ENCODE measurements at places on chromosomes 16 and 17.

DNA sequence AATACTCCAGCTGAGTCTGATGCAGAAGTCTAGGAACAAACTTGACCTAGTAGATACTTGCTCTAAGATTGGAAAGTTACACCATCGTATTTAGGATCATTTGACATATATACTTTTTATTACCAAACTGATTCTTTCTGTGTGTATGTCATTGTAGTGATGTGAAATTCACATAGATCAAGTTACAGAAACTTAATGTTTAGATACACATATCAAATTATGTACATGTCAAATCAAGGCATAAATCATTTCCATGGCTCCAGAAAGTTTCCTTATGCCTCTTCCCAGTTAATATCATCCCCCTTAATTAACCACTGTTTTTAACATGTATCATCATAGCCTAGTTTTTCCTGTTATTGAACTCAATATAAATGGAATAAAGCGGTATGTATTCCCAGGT lies 292.0 kb upstream of the CDH11 start:
- H3K27me3 ChIP-seq, result no peaks in the 10 kb centered on the region
- no peaks in the 10 kb centered on the region for H3K4me1 ChIP-seq
- no peak overlapping the region for H3K4me3 ChIP-seq
- DNase-seq, result no peak
- no peak overlapping the region for H3K27ac ChIP-seq

GRCh38 chr16:19488213-19488640 lies 33.7 kb downstream of the GDE1 start:
- no peak overlapping the region for H3K27ac ChIP-seq
- no peak overlapping the region for H3K4me3 ChIP-seq
- no peaks in the 10 kb centered on the region for H3K36me3 ChIP-seq
- no peaks in the 10 kb centered on the region for H3K27me3 ChIP-seq
- no peaks in the 10 kb centered on the region for H3K4me1 ChIP-seq

DNA sequence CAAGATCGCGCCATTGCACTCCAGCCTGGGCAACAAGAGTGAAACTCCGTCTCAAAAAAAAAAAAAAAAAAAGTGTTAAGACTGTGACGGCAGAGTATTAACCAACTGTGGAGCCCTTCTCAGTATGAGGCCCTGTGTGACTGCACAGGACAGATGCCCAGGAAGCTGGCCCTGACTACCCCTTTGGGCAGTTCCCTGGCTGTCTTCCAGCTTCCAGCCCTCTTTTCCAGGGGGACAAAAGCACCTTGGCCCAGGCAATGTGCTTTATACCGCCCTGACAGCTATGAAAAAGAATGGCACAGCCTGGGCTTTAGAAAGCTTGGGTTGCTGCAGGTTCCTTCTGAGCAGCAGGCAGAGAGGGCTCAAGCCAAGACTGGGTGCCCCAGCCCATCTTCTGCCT lies 61.2 kb downstream of the AKAP1 start:
- peaks cover 3% of the 10 kb centered on the region for H3K27me3 ChIP-seq
- H3K36me3 ChIP-seq, result no peaks in the 10 kb centered on the region
- no peak overlapping the region for H3K4me3 ChIP-seq
- no peak for DNase-seq

DNA sequence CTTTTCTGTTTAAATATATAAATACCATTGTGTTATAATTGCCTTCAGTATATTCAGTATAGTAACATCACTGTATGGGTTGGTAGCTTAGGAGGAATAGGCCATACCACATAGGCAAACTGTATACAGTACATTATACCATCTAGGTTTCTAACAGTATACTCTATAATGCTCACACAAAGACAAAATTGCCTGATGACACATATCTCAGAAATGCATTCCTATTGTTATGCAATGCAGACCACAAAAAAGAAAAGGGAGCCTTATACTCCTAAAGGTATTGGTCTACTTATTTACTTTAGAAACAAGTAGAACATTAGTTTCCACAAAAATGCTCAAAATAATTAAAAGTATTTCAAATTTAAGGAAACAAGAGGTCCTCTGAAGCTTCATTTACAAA lies 47.9 kb downstream of the SETD6 start:
- peaks cover 37% of the 10 kb centered on the region for H3K36me3 ChIP-seq
- H3K4me3 ChIP-seq, result no peak overlapping the region
- H3K4me1 ChIP-seq, result no peaks in the 10 kb centered on the region
- H3K27ac ChIP-seq, result no peak overlapping the region
- H3K27me3 ChIP-seq, result no peaks in the 10 kb centered on the region

DNA sequence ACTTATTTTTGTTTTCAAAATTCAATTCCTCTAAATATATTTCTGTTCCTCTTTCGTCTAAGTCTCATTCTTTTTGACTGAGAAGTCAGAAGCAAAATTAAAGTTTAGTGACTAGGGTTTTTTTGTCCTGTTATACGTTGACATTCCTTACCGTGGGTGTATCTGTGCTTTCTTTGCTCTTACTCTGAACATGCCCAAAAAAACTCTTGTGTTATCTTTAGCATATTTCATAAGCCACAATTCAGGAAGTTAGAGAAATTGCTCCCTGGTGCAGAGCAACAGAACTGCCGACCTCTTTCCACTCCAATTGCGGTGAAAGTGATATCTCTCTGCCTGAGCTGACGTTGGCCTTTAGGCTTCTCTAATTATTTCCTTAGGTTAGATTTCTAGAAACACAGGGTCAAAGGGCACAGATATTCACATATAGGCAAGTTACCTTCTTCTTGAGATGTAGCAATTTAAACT lies 65.7 kb downstream of the CENPV start:
- H3K27me3 ChIP-seq, result no peaks in the 10 kb centered on the region
- no peaks in the 10 kb centered on the region for H3K36me3 ChIP-seq
- DNase-seq, result no peak
- peak overlapping the region; percentile 58 for H3K27ac ChIP-seq

- no peaks in the 10 kb centered on the region for H3K36me3 ChIP-seq
- H3K27ac ChIP-seq, result no peak overlapping the region
- DNase-seq, result no peak
- no peak overlapping the region for H3K4me3 ChIP-seq
- no peaks in the 10 kb centered on the region for H3K4me1 ChIP-seq
- no peaks in the 10 kb centered on the region for H3K27me3 ChIP-seq
Observed at GRCh38 chr16:8760021-8760420, 37.4 kb downstream of the TMEM186 start.

- no peaks in the 10 kb centered on the region for H3K4me1 ChIP-seq
- no peak overlapping the region for H3K27ac ChIP-seq
- no peaks in the 10 kb centered on the region for H3K27me3 ChIP-seq
- DNase-seq, result no peak
- no peaks in the 10 kb centered on the region for H3K36me3 ChIP-seq
Observed at GRCh38 chr16:59170099-59170712, 436.1 kb upstream of the GOT2 start.

DNA sequence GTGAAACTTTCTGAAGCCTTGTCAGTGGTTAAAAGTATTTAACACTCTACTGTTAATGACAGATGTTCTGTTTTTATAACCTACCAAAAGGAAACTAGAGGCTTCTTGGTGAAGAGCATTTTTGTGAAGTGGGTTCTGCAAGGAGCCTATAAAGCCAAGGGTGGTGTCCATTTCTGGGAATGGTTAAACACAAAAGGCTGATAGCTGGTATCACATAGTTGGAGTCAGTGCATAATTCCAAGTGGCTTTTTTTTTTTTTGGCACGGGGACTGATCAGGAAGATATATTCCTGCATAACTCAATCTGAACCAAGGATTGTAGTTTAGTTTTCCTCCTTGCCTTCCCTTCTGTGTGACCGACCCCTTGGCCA lies 27.6 kb upstream of the KPNB1 start:
- H3K36me3 ChIP-seq, result peaks cover 59% of the 10 kb centered on the region
- H3K27me3 ChIP-seq, result no peaks in the 10 kb centered on the region
- H3K27ac ChIP-seq, result no peak overlapping the region
- H3K4me3 ChIP-seq, result no peak overlapping the region

Measured in thymus (tissue), 14 donors.